CD4-positive, alpha-beta T cell treated with Interleukin-4 for 4 hours (primary cell): ENCODE measurements at places on chromosomes 7 and 10.

DNA sequence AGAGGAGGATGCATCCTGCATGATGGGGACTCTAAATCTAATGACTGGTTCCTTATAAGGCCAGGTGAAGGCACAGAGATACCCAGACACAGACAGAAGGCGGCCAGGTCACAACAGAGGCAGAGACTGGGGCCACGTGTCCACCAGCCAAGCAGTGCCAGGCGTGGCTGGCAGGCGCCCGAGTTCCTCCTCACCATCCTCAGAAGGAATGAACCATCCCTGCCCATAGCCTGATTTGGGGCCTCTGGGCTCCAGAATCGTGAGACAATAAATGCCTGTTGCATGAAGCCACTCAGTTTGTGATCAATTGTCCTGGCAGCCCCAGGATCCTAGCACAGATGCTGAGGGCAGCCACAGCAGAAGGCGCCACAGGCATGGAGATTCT, 69.0 kb upstream of the TNRC18 start:
- no peak for DNase-seq

GRCh38 chr10:103645141-103646054, 151.9 kb downstream of the NEURL1 start:
- peak; percentile 13 for DNase-seq

DNA sequence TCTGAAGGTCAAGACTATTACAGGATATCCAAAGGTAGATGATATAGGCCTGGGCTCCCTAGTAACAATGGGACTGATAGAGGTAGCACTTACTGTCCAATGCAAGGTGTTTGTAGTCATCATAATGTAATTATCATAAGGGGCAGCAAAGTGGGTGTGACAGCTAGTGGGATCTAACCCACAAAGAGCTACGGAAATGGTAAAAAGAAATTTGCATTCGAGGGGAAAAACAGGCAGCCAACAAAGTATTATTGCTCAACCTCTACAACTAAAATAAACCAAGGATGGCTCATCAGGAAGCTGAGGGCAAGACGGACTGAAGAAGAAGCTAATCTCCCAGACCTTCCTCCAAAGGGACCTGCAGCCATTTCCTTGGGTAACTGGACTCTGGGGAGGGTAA, 211.0 kb downstream of the WDR11 start:
- DNase-seq: no peak

- DNase-seq: no peak
Measured at GRCh38 chr10:100325158-100325557, 4.9 kb downstream of the PKD2L1 start.

DNA sequence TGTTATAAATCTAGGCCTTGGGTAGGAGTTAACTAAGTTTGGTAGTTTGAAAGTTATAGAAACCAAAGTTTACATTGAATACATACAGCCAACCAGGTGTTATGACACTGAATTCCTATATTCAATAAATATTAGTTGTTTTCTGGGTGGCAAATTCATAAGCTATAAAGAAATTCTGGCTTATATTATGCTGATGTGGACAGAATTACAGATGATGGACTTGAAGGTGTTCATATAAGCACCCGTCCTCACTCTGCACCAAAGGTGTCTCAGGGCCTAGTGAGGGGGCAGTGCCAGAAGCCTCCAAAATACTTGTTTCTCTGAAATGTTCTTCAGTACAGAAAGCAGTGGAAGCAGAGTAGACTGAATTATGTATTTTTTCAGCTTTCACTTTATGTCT, 973.0 kb downstream of the CNTNAP2 start:
- DNase-seq: no peak

- no peak for DNase-seq
Measured at GRCh38 chr7:137696988-137697387, 149.8 kb downstream of the DGKI start.

DNA sequence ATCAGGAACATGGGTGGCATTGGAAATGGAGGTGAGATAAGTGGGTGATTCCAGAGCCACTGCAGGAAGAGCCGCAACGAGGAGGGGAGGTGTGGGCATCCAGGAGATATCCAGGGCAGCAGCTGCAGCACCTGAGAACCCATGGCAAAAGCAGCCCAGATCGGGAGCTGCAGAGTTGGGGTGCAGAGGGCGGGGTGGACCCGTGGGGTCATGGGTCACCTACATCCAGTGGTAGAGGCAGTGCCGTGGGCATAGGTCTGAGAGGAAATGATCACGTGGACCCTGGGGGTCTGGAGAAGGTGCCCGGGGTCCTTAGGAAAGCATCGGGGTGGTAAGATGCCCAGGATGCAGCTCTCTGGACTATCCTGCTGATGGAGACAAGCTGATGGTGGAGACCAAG, 530.0 kb downstream of the GLRX3 start:
- no peak for DNase-seq

DNA sequence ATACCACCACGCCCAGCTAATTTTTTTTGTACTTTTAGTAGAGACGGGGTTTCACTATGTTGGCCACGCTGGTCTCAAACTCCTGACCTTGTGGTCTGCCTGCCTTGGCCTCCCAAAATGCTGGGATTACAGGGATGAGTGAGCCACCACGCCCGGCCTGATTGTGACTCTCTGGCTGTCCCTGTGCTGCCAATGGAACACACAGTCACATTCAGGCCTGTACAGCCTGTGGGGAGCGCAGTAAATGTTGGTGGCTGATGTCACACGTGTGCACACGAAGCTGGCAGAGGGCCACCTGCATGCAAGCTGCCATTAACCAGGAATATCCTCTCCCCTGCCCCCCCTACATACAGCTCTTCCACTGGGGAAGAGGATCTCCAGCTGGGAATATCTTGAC, 22.1 kb downstream of the POLL start:
- no peak for DNase-seq

DNA sequence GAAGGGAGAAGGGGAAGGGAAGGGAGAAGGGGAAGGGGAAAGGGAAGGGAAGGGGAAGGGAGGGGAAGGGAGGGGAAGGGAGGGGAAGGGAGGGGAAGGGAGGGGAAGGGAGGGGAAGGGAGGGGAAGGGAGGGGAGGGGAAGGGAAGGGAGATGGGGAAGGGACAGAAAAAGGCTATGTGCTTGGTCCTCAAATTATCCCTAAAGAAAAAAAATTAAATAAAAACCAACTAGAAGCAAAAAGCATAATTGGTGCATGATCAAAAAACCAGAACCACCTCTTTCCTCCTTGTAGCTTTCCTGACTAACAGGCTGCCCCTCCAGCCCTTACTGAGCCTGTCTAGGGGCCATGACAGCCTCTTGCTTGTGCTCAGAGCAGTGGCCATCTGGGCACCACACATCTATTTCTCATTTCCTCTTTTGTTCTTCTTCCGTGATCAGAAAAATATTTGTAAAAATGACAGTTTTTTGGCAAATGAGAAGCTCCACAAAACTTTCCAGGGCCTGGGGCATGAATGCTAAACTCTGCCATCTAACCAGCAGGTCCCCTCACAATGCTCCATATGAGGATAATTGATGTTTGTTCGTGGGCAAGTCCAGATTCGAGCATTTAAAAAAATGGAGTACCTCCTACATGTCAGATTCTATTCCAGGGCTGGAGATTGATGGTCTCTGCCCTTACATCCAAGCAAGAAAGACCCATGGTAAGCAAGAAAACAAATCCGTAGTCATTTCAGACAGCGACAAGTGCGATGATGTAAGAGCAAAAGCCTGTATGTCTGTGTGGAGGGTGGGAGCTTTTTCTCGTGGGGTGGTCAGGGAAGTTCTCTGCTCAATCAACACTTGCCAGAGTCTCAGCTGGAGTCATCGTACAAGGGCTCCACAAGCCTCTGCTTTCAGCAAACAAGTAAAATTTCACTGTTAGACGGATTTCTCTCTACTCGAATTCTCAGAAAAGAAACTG, 320.9 kb downstream of the WDR11 start:
- DNase-seq: no peak

DNA sequence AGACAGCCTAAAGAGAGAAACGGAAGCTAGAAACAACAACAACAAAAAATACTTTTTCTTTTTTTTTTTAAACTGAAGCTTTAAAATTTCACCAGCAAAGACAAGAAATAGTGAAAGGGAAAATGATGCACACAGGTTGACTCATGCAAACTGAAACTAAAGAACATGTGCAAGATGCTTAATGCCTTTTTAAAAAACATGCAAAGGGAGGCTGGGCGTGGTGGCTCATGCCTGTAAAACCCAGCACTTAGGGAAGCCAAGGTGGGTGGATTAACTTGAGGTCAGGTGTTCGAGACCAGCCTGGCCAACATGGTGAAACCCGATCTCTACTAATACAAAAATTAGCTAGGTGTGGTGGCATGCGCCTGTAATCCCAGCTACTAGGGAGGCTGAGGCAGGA, 15.1 kb upstream of the CUBN start:
- peak; percentile 61 for DNase-seq

GRCh38 chr10:102122450-102122849, 2.3 kb upstream of the LDB1 start:
- DNase-seq: no peak

GRCh38 chr7:10802526-10802925, 171.1 kb upstream of the PHF14 start:
- DNase-seq: no peak

DNA sequence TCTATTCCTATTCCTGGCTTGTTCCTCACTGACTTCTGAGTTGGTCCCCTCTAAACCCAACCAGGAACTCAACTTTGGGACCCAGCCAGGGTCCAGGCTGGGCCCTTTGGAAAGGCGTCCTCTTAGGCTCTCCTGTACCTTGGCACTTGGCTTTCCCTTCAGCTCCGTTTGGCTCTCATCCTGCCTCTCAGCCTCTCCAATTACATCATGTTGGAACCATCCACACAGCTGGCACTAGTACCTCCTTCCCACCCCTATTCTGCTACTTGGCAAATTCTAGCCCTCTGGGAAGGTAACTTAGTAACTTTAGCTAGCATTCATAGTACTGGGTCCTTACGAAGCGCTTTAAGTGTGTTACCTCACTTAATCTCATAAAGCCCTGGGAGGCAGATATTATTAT, 205.3 kb upstream of the HABP2 start:
- no peak for DNase-seq

GRCh38 chr10:44752451-44753441, 158.4 kb upstream of the TMEM72 start:
- DNase-seq: no peak

DNA sequence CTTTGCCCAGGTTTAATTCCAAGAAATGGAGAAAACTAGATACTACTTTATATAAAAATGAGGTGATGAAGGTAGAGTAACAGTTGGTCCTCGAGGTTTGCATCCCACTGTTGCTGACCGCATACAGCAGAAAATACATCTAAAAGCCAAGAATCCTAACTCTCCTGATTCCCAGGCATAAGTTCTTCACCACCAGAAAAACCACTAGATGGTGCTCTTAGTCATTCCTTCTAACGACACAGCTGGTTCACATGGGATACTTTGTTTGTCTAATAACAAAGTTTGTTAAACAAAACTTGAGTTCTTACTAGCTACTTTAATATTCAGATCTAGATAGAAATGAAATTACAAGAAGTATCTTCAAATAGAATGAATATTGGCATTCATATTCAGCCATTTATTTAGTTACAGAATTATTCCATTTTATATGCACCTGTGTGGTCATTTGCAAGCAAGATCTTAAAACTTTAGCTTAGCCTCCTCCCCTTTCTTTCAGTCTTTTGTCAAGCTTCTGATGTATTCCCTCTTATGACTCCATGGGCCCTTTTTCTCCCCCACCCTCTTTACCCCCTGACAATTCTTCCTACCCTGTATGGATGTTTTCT, 54.1 kb upstream of the CYP26C1 start:
- no peak for DNase-seq

DNA sequence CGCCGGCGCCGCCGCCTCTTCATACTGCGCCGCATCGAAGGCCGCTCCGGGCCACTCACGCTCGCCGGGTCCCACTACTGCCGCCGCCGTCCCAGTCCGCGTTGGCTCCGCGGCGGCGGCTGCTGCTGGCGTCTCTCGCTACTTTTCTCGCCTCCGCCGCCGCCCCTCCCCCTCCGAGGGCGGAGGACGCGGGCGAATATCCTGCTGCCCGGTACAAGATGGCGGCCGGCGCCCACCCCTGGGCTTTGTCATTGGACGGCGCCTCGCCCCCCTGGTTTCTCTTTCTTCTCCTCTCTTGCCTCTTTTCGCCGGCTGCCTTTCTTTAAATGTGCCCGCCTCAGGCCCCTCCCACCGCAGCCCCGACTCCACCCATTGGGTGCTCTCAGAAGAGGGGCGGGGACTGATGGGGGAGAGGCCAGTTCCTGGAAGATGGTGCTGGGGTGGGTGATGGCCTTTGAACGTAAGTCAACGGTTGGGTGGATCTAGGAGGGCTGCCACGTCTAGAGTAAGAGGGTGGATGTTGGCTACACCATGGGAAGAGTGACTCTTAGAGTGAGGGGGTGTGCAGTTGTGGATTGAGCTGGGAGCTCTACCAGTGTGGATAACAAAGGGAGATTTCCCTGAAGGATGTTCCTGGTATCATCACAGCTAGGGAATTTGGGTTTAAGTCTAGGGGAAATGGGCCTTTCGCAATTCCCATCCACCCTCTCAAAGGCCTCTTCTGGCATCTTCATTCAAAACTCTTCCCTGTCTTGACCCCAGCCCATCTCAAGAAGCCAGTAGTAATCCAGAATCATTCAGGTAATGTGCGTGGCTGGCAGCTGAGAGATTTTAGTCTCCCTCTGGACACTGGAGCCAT, at the start of gene CCDC71L:
Gene CCDC71L, minus strand, starts transcription at position 297 of the 859 bp plus-strand sequence. Its CDS starts 262 bp downstream, at position 35.
- DNase-seq: peak; percentile 93

GRCh38 chr7:120738816-120739215, 119.1 kb downstream of the TSPAN12 start:
- DNase-seq: no peak

- DNase-seq: no peak
Measured at GRCh38 chr7:148332191-148333186, 258.1 kb upstream of the C7orf33 start.

DNA sequence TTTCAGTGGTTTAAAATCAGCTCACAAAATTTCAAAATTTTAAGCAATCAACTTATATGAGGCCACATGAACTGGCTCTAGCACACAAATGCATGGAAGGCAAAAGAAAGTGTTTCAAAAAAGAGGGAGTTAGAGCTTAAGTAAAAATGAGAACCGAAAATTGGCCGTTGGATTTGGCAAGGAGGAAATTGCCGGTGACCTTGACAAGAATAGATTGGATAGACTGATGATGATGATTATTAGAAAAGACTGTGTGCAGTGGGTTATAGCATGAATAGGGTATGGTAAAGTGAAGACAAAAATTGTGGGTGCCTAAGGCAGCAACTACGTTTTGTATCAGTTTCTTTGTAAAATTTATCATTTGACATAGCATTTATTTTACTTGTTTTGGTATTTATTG, 175.7 kb downstream of the SEMA3D start:
- no peak for DNase-seq
